Spinal cord (tissue), 10 donors: ENCODE measurements at places on chromosomes 5 and 9. TPM values are rescaled to one million over a fixed set of nuclear protein-coding genes. Genes with fewer than 3 reads are reported as not detected.

Gene SLCO6A1
- total RNA-seq: not detected

Gene CKMT2
- total RNA-seq: 3.6 TPM

Gene IFNA14
- not detected for total RNA-seq

Gene RGS7BP
- total RNA-seq: 28.4 TPM

Gene PCDHGA6
- 12.3 TPM for total RNA-seq

Gene SIMC1
- 12.7 TPM for total RNA-seq

Gene FRMD3
- 26.8 TPM for total RNA-seq

Gene PCDHGA7
- total RNA-seq: 6.1 TPM

Gene SAXO1
- 0.17 TPM for total RNA-seq

Gene ALAD
- 28.5 TPM for total RNA-seq

Gene SLC45A2
- total RNA-seq: 0.39 TPM

Gene TNFSF8
- 2.3 TPM for total RNA-seq

Gene HTR1A
- 3.2 TPM for total RNA-seq

Gene CHD1
- 78.6 TPM for total RNA-seq

Gene PCDHGB6
- 10.0 TPM for total RNA-seq

- no peak overlapping the region for H3K4me3 ChIP-seq
- H3K36me3 ChIP-seq: no peaks in the 10 kb centered on the region
- no peaks in the 10 kb centered on the region for H3K4me1 ChIP-seq
- no peak overlapping the region for H3K27ac ChIP-seq
- DNase-seq: no peak
Observed at GRCh38 chr5:89374144-89374784, 491.3 kb upstream of the MEF2C start.

DNA sequence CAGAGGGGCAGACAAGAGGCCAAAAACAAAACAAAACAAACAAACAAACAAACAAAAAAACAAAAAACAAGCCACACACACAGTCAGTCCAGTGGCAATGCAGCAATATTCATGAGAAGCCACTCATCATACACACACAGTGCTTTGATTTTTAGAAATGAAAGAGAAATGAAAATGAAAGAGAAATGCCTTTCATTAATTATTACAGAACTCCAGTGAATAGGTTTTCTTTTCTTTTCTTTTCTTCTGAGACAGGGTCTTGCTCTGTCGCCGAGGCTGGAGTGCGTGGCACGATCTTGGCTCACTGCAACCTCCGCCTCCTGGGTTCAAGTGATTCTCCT, 36.9 kb downstream of the SPRY4 start:
- no peak overlapping the region for H3K27ac ChIP-seq
- no peak for DNase-seq
- H3K27me3 ChIP-seq: no peaks in the 10 kb centered on the region
- H3K4me1 ChIP-seq: peaks cover 7% of the 10 kb centered on the region

- peaks cover 15% of the 10 kb centered on the region for H3K4me1 ChIP-seq
- H3K4me3 ChIP-seq: no peak overlapping the region
- no peaks in the 10 kb centered on the region for H3K36me3 ChIP-seq
- no peak overlapping the region for H3K27ac ChIP-seq
Observed at GRCh38 chr9:96171728-96172127, 130.2 kb downstream of the HSD17B3 start.

DNA sequence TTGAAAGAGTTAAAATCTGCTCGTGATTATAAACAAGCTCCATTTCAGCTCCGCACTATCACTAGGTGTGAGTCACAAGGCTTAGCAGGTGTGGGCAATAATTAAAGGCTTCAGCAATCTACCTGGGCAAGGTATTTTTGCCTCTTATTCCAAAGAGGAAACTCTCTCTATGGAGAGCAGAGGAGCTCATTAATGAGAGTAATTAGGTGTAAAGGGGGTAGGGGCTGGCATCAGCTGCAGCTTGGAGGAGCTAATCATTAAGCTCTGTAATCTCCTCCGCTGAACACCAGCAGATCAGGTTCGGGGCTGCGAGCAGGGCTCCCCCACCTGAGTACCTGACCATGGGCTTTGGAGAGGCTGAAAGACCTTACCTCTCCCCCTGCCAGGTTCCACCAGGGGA, 129.2 kb downstream of the CRB2 start:
- no peak overlapping the region for H3K27ac ChIP-seq
- peaks cover 13% of the 10 kb centered on the region for H3K4me1 ChIP-seq
- DNase-seq: no peak
- H3K4me3 ChIP-seq: no peak overlapping the region
- no peaks in the 10 kb centered on the region for H3K27me3 ChIP-seq

DNA sequence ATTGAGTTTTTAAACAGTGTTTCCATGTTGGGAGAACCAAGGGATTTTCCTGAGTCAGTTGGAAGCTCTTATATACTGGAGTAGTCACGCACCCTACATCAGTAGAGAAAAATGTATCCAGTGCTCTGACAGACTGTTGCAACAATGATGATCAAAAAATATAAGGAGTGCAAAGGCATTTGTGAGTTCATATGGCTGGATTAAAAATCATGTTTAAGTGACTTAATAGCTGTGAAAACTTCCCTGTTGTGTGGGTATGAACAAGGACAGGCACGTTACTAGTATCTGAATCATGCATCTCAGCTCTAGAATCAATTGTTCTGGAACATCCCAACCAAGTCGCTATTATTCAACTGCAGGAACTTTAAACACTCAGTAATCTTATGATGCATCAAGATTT, 229.7 kb downstream of the ROR2 start:
- no peaks in the 10 kb centered on the region for H3K27me3 ChIP-seq
- H3K36me3 ChIP-seq: peaks cover 15% of the 10 kb centered on the region
- no peaks in the 10 kb centered on the region for H3K4me1 ChIP-seq
- H3K27ac ChIP-seq: no peak overlapping the region
- no peak overlapping the region for H3K4me3 ChIP-seq

DNA sequence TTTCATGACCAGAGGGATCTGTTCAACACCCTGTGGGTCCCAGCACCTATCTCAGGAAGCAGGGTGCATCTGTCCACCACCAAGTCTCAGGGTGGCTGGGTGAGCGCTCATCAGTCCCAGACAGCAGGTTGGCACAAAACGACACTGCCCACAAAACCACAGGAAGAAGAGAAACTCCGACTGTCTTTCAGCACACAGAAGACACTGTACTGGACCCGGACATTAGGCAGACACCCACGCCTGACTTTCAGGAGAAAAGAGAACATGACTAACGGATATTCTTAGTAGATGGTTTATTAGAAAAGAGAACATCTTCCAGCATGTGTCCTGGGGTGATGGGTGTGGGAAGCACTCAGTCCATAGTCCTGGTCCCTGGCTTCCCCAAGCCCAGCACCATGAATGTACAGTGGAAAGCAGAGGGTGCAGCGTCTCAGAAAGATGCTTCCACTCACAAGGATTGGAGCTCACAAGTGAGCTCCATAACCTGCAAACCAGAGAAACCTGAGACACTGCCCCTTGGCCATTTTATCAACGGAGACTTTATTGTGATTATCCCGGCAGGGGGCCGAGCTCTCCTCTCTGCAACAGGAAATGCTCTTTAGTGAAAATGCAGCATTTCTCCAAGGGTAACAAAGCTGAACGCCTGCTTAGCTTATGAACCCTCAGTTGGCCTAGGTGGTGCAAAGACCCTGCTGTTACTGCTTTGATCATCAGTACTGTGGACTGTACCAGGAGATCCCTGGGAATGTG, 35.8 kb upstream of the LCP2 start:
- no peaks in the 10 kb centered on the region for H3K36me3 ChIP-seq
- H3K27me3 ChIP-seq: no peaks in the 10 kb centered on the region
- no peak for DNase-seq
- H3K27ac ChIP-seq: no peak overlapping the region
- no peak overlapping the region for H3K4me3 ChIP-seq

DNA sequence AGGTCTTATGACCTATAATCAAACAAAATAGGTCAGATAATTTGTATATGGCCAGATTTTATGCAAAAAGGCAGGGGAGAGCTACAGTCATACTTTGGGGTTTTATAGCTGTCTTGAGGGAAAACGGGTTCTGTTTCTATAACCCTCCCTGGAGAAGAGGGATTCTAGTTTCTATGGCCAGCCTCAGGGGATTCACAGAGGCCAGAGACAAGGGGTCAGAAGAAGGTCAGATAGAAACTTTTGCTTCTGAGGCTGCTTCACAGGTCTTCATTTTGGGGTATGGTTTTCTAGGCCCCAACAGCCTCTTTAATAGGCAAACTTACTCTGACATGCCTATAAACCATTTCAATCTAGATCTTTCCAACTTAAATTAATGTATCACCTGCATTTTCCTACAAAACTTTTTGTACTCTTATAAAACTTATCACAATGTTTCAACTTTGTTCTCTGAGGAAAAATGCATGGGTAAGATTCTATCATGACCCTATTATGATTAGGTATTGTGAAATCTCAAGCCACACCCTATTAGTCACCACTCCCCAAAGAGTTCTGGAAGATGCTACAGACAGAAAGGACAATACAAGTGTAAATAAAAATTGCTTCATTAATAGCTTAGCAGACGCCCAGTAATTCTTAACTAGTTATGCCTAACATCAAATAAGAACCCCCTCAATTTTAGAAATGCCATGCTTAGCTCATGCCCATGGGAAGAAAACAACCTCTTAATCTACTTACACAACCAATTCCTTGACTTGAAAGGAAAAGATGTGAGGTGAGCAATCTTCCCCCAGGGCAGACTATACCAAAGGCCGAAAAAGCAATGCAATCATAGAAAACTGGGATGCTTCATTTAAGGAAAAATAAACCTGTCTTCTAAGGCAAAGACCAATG, 396.6 kb downstream of the TLR4 start:
- no peaks in the 10 kb centered on the region for H3K36me3 ChIP-seq
- no peak for DNase-seq
- no peaks in the 10 kb centered on the region for H3K4me1 ChIP-seq
- no peaks in the 10 kb centered on the region for H3K27me3 ChIP-seq

DNA sequence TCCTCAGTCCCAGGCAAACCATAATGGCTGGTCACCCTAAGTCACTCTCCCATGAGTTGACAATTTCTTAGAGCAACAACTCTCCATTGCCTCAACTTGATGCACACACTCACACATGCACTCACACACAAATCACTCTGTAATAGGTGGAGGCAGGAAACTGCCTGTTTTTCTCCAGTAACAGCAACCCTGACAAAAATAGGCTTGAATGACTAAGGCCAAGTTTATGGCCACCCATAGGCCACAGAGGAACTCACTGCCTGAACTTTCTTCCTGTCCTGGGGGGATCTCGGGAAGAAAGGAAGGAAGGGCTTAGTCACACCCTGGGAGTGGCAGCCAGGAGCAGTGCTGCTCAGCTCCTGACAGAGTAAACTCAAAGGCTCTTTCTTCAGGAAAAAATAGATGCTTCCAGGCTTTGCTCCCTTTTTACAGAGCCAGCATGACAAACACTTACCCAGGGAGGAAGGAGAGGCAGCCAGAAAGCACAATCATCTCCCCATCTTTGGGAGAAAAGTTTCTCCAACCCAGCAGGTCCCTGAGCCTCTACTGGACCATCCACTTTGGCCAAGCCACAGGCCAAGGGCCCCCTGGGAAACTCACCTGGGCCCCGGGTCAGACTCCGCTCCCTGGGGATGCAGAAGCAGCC, 368 bp downstream of the SH3TC2 start:
- H3K4me1 ChIP-seq: peaks cover 16% of the 10 kb centered on the region
- DNase-seq: no peak
- H3K27ac ChIP-seq: peak overlapping the region; percentile 84

DNA sequence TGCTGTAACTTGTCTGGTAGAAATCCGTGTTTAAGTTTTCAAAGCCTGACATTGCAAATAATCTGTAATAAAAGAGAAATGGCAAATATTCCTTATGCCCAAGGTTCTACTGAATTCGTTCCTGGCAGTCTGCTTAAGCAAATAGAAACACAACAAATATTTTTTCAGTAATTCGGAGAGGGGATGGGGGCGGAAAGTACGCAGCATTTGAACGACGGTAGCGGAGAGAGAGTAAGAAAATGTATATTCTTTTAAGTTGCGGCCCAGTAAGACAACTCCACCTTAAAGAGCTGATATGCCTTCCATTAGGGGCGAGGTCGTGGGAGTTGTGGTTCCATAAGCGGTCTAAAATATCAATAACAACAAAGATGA, 569 bp downstream of the YIPF5 start:
- H3K4me3 ChIP-seq: peak overlapping the region; percentile 98
- no peak for DNase-seq
- no peaks in the 10 kb centered on the region for H3K4me1 ChIP-seq
- H3K27ac ChIP-seq: peak overlapping the region; percentile 84

GRCh38 chr9:75545287-75545686, 345.2 kb upstream of the PCSK5 start:
- no peak for DNase-seq
- H3K4me3 ChIP-seq: no peak overlapping the region
- H3K27ac ChIP-seq: no peak overlapping the region
- H3K4me1 ChIP-seq: no peaks in the 10 kb centered on the region

DNA sequence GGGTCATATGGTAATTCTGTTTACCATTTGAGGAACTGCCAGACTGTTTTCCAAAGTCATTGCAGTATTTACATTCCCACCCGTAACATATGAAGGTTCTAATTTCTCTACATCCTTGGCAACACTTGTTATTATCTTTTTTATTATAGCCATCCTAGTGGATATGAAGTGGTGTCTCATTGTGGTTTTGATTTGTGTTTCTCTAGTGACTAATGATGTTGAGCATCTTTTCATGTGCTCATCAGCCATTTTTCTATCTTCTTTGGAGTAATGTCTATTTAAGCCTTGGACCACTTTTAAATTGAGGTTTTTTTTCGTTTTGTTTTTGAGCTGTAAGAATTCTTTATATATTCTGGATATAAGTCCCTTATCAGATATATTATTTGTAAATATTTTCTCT, 132.8 kb upstream of the RUSC2 start:
- no peak overlapping the region for H3K27ac ChIP-seq
- no peaks in the 10 kb centered on the region for H3K27me3 ChIP-seq
- H3K4me3 ChIP-seq: no peak overlapping the region
- no peaks in the 10 kb centered on the region for H3K4me1 ChIP-seq
- H3K36me3 ChIP-seq: no peaks in the 10 kb centered on the region

- no peak overlapping the region for H3K27ac ChIP-seq
- no peak overlapping the region for H3K4me3 ChIP-seq
- H3K4me1 ChIP-seq: no peaks in the 10 kb centered on the region
- DNase-seq: no peak
- no peaks in the 10 kb centered on the region for H3K27me3 ChIP-seq
Observed at GRCh38 chr5:38666668-38667498, 110.4 kb upstream of the LIFR start.

GRCh38 chr9:98373609-98374008, 118.2 kb upstream of the TBC1D2 start:
- H3K27ac ChIP-seq: no peak overlapping the region
- H3K27me3 ChIP-seq: no peaks in the 10 kb centered on the region
- H3K36me3 ChIP-seq: peaks cover 61% of the 10 kb centered on the region
- DNase-seq: no peak

DNA sequence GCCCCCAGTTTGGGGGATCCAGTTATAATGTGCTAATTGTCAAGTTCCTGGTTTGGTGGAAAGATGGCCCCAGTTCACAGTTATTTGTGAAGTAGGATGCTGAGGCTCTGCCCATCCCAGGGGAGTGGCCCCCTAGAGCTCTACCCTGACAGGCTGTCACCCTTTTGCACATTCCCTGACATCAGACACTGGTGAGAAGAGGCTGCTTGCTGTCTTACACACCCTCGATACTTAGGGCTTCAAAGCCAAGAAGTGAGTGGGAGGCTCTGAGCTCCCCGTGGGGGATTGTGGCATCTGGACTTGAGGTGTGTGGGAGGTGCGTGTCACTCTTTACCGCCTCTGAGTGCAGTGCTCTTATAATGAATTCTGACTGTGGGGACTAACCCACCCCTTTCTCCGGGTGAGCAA, 168.5 kb downstream of the DOCK2 start:
- no peak overlapping the region for H3K27ac ChIP-seq
- DNase-seq: no peak
- no peak overlapping the region for H3K4me3 ChIP-seq
